ENCODE measurements at places on chromosomes 5 and 9.

DNA sequence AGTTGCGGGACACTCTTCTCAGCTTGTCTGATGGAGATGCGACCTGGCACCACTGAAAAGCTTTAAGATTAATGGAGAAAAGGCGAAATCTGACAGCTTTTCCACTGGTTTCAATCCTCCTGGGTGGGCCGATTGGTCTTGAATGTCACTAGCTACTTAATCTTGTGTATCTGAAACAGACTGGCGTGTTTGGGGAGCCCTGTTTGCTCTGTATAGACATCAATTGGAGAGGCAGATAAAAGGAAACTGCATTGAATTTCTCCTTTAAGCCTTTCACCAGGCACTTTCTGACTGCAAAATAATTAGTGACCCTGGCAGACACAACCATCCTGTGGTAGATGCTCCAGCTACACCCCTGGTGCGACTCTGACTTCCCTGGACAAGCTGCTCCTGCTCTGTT lies 224.2 kb downstream of the NDUFS4 start:
- no peak for DNase-seq

GRCh38 chr5:146338774-146339714 lies at the start of gene POU4F3:
Gene POU4F3, plus strand, starts transcription at chr5:146338839. Its CDS starts 274 bp downstream, at chr5:146339113.
- no peak for DNase-seq

- no peak for DNase-seq
Measured at GRCh38 chr5:43305948-43306565, 7.2 kb downstream of the HMGCS1 start.

DNA sequence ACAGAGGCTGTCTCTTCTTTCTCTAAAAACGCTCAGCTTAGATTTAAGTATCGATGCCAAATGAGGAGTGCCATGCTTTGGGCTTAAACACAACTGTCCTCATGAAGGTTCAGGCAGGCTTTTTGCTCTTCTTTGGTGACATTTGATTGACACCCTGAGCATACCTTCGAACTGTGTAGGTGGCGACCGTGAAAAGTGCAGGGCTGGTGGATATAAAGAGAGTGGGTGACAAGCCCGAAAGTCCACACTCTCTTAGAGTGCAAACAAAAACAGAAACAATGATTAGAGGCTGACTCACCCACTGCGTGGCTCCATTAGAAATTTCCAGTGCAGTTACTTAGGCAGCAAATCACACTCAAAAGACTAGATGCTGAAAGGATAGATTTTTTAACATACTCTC lies 141.7 kb downstream of the SYK start:
- DNase-seq, result no peak

DNA sequence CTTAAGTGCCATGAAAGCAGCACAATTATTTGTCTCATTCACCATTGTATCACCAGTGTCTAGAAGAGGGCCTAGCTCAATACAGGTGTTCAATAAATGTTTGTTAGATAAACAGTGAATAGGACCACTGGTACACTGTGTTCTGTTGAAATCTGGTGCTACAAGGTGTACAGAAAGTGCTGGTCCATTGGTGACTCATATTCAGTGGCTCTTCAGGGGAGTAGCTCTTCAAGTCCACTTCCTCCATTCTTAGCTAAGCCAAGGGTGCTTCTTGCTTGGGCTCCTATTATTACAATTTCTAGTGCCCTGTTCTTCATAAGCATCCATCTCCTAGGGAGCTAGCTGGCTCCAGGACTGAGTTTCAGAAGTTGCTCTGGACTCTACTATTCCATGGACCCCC lies 6.4 kb upstream of the FCHO2 start:
- no peak for DNase-seq

DNA sequence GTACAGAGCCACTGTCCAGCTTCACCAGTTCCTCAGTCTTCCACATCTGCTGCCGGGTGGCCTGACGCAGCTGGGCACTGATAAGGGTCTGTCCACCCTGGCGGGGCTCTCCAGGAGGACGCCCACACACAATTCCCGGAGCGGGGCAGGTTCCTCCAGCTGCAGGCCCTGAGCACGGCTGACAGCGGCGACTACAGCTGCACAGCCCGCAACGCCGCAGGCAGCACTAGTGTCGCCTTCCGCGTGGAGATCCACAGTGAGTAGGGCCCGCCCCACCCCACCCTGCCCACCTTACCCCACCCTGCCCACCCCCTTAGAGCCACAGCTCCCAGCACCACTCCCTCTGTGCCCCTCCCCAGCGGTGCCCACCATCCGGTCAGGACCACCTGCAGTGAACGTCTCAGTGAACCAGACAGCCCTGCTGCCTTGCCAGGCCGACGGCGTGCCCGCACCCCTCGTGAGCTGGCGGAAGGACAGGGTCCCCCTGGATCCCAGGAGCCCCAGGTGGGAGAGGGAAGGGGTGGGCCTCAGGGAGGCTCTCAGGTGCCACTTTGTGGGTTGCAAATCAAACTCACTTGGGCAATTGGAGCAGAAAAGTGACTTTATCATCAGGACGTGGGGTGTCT lies 48.8 kb upstream of the ASS1 start:
- no peak for DNase-seq

DNA sequence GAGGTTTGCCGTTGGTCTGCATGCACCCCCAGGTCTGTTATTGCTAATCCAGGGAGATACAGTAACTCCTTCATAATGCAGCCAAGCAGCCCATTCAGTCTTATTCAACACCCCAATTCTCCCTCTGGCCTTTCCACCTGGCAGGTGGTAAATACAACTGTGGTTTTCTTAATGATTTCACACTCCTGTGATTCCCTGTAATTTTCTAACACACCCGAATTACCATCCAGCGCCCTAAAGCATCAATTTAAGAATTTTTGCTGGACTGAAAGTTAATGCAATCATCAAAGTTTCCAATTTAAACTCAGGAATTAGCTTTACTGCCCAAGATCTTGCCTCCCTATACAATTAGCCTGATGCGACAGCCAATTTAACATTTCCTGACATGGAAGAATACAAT lies 62.5 kb downstream of the GNAQ start:
- DNase-seq, result no peak

DNA sequence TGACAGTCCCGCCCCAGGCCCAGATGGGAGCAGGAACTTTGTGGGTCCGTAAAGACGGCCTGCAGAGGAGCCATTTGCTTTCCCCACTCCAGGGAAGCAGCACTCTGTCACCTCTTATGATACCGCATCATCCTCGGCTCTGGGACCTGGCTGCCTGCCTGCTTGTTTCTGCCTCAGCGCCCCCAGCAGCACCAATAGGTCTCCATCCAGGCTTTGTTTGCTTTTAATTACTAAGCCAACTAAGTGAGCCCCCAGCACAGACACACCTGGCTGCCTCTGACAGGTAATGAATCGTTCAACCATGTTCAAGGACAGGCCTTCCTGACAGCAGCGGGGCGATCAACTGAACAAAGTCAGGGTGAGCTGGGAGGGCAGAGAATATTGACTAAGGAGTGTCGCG lies 141.4 kb downstream of the C5orf15 start:
- DNase-seq, result no peak

GRCh38 chr5:137275083-137275482 lies 224.0 kb downstream of the SPOCK1 start:
- DNase-seq, result no peak

- DNase-seq, result no peak
Measured at GRCh38 chr5:171984748-171985419, 21.6 kb downstream of the FBXW11 start.

GRCh38 chr5:131671994-131672655 lies 37.1 kb upstream of the RAPGEF6 start:
- no peak for DNase-seq

DNA sequence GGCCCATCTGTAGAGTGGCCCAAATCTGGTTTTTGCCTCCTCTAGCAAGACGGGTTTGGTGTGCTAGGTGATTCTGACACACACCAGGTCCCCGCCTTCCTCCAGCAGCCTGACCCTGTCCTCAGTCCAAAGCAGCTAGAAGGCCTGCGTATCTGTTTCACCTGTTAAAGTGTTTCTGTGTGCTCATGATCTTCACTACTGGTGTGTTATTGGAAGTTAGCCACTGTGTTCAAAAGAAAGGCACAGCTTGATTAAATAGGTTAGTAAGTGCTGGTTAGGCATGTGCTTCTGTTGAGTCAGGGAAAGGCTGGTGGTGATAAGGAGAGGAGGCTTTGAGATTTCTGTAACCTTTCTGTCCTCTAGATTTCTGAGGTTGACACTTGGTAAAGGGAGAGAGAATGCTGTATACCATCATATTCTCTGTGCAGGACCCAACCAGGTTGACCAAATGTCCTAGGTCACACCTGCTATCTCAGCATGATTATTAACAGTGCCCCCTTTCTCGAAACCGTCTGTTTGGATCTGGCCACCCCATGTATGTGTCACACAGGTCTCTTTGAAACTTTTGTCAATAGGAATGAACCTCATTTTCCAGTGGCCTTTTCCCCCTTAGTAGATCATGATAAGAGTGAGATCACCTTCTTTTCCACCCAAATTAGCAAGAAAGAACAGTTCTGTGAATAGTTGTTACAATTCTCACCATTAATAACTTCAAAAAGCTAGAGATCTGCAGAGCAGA lies 58.8 kb downstream of the ARHGAP26 start:
- no peak for DNase-seq

- DNase-seq, result no peak
Measured at GRCh38 chr5:43370352-43370751, 41.8 kb downstream of the CCL28 start.

DNA sequence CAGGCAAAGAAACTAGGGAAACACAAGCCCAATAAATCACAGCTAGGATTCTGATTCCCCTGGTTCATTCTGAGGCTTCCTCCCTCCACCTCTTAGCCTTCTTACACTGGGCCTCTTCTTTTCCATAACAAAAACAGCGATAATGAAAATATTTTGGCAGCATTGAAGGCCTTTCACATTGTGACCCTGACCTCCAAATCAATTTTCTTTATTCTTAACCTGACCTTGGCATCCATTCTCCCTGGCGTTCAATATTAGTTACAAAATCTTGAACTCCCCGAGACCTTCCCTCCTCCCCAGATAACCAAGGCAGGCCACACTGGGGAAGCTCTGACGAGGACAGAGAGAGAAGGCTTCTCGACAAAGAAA lies 399.9 kb downstream of the ZSWIM6 start:
- DNase-seq, result no peak

DNA sequence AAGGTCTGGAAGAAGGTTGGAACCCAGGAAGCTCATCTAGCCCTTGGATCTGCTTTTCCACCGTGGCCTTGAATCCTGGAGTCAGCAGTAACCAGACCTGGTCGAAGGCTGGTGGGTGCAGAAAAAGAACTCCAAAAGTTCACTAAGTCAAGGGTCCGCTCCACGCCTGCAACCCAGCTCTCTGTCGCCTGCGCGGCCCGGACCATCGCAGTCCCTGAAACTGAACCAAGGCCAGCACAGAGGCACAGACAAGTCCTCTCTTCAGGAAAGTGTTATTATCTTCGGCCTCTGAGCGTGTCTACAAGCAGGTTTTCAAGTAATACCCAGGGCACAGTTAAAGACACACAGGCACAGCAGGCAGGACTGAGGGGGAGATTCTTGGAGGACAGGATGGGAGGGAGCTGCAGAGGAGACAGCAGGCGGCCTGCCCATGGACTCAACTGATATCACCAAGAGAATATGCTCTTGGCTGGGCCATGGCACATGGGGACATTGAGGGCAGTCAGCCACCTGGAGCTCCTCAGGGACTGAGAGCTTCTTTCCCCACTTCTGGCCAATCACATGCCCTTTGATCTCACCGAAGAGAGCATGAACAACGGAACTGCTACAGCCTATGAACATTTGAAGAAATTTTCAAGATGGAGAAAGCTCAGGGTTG lies 45.8 kb upstream of the SEMA4D start:
- no peak for DNase-seq

GRCh38 chr5:141913560-141914198 lies 10.0 kb upstream of the DELE1 start:
- DNase-seq, result no peak

DNA sequence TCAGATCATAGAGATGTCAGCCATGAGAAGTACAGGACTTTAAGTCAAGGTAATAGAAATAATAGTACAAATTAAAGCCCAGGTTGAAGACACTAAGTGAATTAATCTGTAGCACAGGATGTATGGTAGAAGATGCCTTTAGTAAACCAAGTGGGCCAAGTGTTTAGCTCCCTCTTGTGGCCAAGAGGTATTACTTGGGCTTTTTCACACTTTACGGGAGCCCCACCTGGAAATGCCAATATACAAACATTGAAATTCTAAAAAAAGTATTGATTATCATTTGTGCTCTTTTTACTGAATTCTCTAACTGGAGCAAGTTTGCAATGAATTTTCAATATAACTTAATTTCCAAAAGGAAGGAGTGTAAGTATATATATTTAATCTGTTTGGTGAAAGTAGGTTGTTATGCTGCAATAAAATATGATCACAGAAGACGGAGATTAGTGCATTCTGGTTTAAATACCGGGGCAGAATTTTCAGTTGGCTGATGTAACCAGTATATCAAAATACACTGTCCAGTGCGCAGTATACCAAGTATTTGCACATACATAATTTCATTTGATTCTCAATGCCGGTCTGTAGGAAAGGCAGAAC lies 84.7 kb downstream of the PARP8 start:
- DNase-seq, result no peak

GRCh38 chr5:43773478-43773844 lies 170.5 kb downstream of the NNT start:
- no peak for DNase-seq

GRCh38 chr9:135035781-135036760 lies 51.4 kb upstream of the OLFM1 start:
- DNase-seq, result no peak

- no peak for DNase-seq
Measured at GRCh38 chr9:136613824-136614371, 48.8 kb upstream of the EGFL7 start.

- no peak for DNase-seq
Measured at GRCh38 chr5:74432216-74432615, 208.3 kb downstream of the ENC1 start.

- DNase-seq, result no peak
Measured at GRCh38 chr5:39202597-39203274, 16.6 kb downstream of the FYB1 start.
